ENCODE measurements at places on chromosomes 12 and 14. TPM values are rescaled to one million over a fixed set of nuclear protein-coding genes. Genes with fewer than 3 reads are reported as not detected.

OR6C2 gene
- total RNA-seq = not detected

DNA sequence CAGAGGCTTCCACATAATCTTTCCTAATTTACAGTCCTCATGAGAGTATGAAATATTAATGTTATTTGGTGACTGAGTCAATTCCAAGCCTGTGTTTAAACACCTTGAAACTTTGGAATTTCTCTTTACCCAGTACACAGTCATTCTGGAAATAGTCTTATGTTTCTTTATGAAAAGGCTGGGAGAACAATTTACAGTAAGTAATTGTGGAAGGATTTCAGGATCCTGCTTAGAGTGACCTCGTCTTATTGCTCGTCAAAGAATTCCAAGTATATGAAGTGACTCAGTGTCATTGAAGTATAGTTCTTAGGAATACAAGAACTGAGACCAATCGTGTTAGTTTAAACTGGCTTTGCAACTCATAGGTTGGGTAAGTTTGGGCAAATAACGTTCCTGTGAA lies 634.2 kb downstream of the SLC16A7 start:
- no peak overlapping the region for H3K27ac ChIP-seq
- no peak for DNase-seq
- no peak overlapping the region for H3K4me3 ChIP-seq
- no peaks in the 10 kb centered on the region for H3K4me1 ChIP-seq
- no peaks in the 10 kb centered on the region for H3K36me3 ChIP-seq

CNTN1 gene
- 2.0 TPM for total RNA-seq

DNA sequence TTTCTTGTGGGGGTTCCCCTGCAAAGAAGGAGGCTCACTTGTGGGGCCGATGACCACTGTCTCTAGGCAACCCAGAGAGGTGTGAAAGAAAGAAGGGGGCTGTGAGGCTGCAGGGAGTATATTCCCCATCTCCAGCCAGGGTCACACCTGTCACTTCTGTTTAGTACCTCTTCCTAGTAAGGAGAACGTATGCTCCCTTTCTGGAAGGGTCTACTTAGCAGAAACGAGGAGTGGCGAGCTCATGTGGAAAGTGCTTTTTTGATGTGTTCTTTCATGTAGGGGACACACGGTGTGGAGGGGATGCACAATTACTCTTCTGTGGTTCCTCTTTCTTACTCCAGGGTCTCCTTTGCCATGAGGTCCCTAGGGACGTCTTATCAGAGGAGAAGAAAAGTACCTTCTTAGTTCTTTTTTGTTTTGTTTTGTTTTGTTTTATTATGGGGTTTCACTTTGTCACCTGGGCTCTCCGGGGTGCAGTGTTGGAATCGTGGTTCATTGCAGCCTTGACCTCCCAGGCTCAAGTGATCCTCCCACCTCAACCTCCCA lies 58.3 kb downstream of the PRKCH start:
- H3K4me3 ChIP-seq = no peak overlapping the region
- H3K4me1 ChIP-seq = peaks cover 18% of the 10 kb centered on the region
- H3K27ac ChIP-seq = no peak overlapping the region
- no peak for DNase-seq
- no peaks in the 10 kb centered on the region for H3K27me3 ChIP-seq
- no peaks in the 10 kb centered on the region for H3K36me3 ChIP-seq

DNA sequence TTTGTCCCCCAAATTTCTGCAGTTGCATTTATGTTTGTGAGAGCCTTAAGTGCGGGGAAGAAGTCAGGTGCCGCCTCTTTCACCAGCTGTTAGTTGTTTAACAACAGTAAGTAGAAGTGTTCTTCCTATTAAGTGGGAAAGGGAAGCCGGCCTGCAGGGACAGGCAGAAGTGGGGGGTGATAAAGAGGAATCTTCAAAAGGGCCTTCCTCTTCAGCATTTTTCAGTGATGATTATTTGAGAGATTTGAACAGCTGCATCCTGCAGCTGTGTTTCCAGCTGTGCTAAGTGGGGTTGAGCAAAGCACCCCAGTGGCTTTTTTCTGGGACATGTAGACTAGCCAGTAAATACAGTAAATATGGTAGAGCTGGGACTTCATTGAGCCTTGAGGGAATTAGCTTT lies 32.1 kb upstream of the SLC38A1 start:
- no peaks in the 10 kb centered on the region for H3K27me3 ChIP-seq
- no peaks in the 10 kb centered on the region for H3K36me3 ChIP-seq
- DNase-seq = peak; percentile 7
- no peak overlapping the region for H3K4me3 ChIP-seq
- no peaks in the 10 kb centered on the region for H3K4me1 ChIP-seq
- no peak overlapping the region for H3K27ac ChIP-seq

PRKD1 gene
- 13.4 TPM for total RNA-seq

DNA sequence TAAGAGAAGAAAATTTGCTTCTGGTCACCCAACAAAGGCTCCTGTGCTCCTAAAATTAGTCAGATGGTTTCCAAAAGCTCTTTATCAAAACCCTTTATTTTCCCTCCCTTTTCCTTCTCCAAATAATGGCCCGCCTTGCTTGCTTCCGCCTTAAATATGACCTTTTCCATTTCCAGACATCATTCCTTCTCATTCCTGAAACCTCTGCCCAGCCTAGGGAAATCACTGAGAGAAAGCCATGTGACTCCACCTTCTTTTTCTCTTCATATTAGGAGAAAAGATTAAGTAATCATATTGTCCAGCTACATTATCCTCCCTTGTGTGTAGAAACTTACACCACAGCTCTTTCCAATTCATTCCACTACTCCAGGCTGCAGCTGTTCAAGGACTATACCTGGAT lies 75.7 kb upstream of the GPHB5 start:
- H3K27me3 ChIP-seq = no peaks in the 10 kb centered on the region
- no peak overlapping the region for H3K27ac ChIP-seq
- H3K36me3 ChIP-seq = no peaks in the 10 kb centered on the region
- H3K4me1 ChIP-seq = peaks cover 10% of the 10 kb centered on the region

KRT83 gene
- total RNA-seq = not detected

GRCh38 chr14:26974965-26975364 lies 377.1 kb upstream of the NOVA1 start:
- H3K4me3 ChIP-seq = no peak overlapping the region
- DNase-seq = no peak
- no peak overlapping the region for H3K27ac ChIP-seq
- no peaks in the 10 kb centered on the region for H3K27me3 ChIP-seq
- H3K4me1 ChIP-seq = no peaks in the 10 kb centered on the region

FAM181A gene
- total RNA-seq = 3.6 TPM

- DNase-seq = no peak
- no peaks in the 10 kb centered on the region for H3K36me3 ChIP-seq
- no peak overlapping the region for H3K27ac ChIP-seq
- no peak overlapping the region for H3K4me3 ChIP-seq
Measured at GRCh38 chr14:64255756-64256155, 38.4 kb downstream of the ESR2 start.

GRCh38 chr12:113276946-113277500 lies 55.8 kb downstream of the TPCN1 start:
- H3K27me3 ChIP-seq = no peaks in the 10 kb centered on the region
- DNase-seq = no peak
- peaks cover 8% of the 10 kb centered on the region for H3K4me1 ChIP-seq
- peaks cover 78% of the 10 kb centered on the region for H3K36me3 ChIP-seq

TSPAN11 gene
- 2.0 TPM for total RNA-seq

THTPA gene
- 33.0 TPM for total RNA-seq

BCL2L14 gene
- total RNA-seq = not detected

DNA sequence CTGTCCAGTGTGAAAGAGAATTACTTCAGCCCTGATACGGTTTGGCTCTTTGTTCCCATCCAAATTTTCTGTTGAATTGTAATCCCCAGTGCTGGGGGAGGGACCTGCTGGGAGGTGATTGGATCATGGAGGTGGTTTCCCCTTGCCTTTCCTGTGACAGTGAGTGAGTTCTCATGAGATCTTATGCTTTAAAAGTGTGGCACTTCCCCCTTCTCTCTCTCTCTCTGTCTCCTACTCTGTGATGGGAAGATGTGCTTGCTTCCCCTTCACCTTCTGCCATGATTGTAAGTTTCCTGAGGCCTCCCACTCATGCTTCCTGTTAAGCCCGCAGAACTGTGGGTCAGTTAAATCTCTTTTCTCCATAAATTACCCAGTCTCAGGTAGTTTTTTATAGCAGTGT lies 5.5 kb upstream of the SLC15A5 start:
- DNase-seq = no peak
- no peak overlapping the region for H3K27ac ChIP-seq
- no peaks in the 10 kb centered on the region for H3K27me3 ChIP-seq
- H3K4me1 ChIP-seq = no peaks in the 10 kb centered on the region
- H3K4me3 ChIP-seq = no peak overlapping the region
- no peaks in the 10 kb centered on the region for H3K36me3 ChIP-seq

NRXN3 gene
- 1.6 TPM for total RNA-seq

IFNG-AS1 gene
- total RNA-seq = not detected

PRIMA1 gene
- 0.40 TPM for total RNA-seq

GRCh38 chr12:114936148-114937079 lies 252.4 kb upstream of the TBX3 start:
- no peak overlapping the region for H3K4me3 ChIP-seq
- H3K27ac ChIP-seq = no peak overlapping the region
- no peaks in the 10 kb centered on the region for H3K36me3 ChIP-seq
- H3K4me1 ChIP-seq = no peaks in the 10 kb centered on the region

GRCh38 chr12:57883057-57883456 lies 36.5 kb upstream of the CTDSP2 start:
- H3K4me1 ChIP-seq = peaks cover 5% of the 10 kb centered on the region
- H3K4me3 ChIP-seq = no peak overlapping the region
- no peaks in the 10 kb centered on the region for H3K36me3 ChIP-seq
- H3K27ac ChIP-seq = no peak overlapping the region
- no peaks in the 10 kb centered on the region for H3K27me3 ChIP-seq
- DNase-seq = no peak

GRCh38 chr14:56154321-56154720 lies 36.1 kb downstream of the PELI2 start:
- no peak for DNase-seq
- no peaks in the 10 kb centered on the region for H3K4me1 ChIP-seq
- no peaks in the 10 kb centered on the region for H3K36me3 ChIP-seq
- no peak overlapping the region for H3K27ac ChIP-seq

GRCh38 chr12:26374934-26375680 lies 179.7 kb downstream of the SSPN start:
- H3K4me1 ChIP-seq = no peaks in the 10 kb centered on the region
- DNase-seq = no peak
- no peaks in the 10 kb centered on the region for H3K27me3 ChIP-seq

GRCh38 chr12:92701441-92701840 lies 1.3 kb upstream of the PLEKHG7 start:
- no peak overlapping the region for H3K4me3 ChIP-seq
- H3K36me3 ChIP-seq = no peaks in the 10 kb centered on the region
- H3K4me1 ChIP-seq = no peaks in the 10 kb centered on the region
- H3K27ac ChIP-seq = no peak overlapping the region
- DNase-seq = no peak

DHRS4L2 gene
- 18.5 TPM for total RNA-seq

GRCh38 chr12:946631-947030 lies 2.9 kb downstream of the RAD52 start:
- H3K27me3 ChIP-seq = no peaks in the 10 kb centered on the region
- no peak for DNase-seq
- peaks cover 21% of the 10 kb centered on the region for H3K4me1 ChIP-seq
- H3K4me3 ChIP-seq = no peak overlapping the region
- H3K27ac ChIP-seq = no peak overlapping the region

GRCh38 chr12:55707841-55708694 lies at the start of gene ITGA7:
Gene ITGA7 (minus strand): TSS chr12:55707904. CDS start chr12:55707682, 222 bp downstream.
- no peaks in the 10 kb centered on the region for H3K27me3 ChIP-seq
- H3K4me1 ChIP-seq = peaks cover 15% of the 10 kb centered on the region
- peak within 1 kb of the TSS; percentile 61 for H3K27ac ChIP-seq
- H3K36me3 ChIP-seq = no peaks in the 10 kb centered on the region
- peak within 1 kb of the TSS; percentile 62 for H3K4me3 ChIP-seq

DNA sequence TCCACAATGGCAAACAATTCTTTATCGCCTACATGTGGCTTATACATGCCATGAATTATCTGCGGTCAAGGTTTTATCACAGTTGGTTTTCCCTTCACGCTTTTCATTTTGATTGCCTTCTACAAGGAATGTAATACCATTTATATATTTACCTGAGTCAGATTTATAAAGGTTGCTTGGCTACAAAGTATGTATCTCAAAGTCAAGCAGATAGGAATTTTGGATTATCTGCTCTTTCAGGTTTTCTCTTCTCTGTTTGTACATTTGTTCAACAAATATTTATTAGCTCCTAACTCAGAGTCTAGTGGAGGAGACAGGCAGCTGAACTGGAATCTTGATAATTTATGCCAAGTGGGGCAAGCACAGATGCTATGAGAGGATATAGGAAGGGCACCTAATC lies 28.5 kb upstream of the CISTR start:
- H3K4me3 ChIP-seq = no peak overlapping the region
- H3K27ac ChIP-seq = no peak overlapping the region
- no peak for DNase-seq
- H3K36me3 ChIP-seq = no peaks in the 10 kb centered on the region

GRCh38 chr12:119322301-119322723 lies 12.2 kb upstream of the CCDC60 start:
- peak; percentile 82 for DNase-seq
- no peaks in the 10 kb centered on the region for H3K36me3 ChIP-seq
- peaks cover 17% of the 10 kb centered on the region for H3K4me1 ChIP-seq
- no peaks in the 10 kb centered on the region for H3K27me3 ChIP-seq
- no peak overlapping the region for H3K4me3 ChIP-seq
- H3K27ac ChIP-seq = no peak overlapping the region

GRCh38 chr12:104213952-104214351 lies 1.6 kb upstream of the TXNRD1 start:
- no peaks in the 10 kb centered on the region for H3K27me3 ChIP-seq
- H3K4me1 ChIP-seq = no peaks in the 10 kb centered on the region
- no peak overlapping the region for H3K27ac ChIP-seq
- DNase-seq = no peak
- H3K36me3 ChIP-seq = no peaks in the 10 kb centered on the region

REP15 gene
- total RNA-seq = 2.0 TPM

DNA sequence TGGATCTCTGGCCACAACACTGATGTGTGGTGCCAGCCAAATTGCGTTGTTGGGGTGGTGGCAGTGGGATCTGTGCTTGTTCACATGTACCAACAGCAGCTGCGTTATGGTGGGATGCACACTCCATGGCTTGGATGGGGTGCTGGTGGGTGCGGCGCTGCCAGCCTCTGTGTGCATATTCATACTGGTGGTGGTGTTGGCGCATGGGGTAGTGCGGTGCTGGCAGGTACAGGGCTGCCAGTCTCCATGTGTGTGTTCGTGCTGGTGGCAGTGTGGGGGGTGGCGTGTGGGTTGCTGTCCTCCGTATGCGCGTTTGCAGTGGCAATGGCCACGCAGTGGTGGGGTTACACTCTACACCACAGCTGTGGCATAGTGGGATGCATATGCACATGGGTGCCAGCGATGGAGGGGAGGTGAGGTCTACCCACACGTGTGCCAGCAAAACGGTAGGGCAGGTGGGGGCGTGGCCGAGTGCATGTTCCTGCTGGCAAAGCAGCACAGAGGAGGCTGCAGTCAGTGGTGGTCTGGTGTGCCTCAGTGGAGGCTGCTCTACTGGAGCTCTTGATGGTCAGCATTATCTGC lies 26.5 kb downstream of the RAD51B start:
- no peak for DNase-seq
- no peaks in the 10 kb centered on the region for H3K4me1 ChIP-seq
- no peaks in the 10 kb centered on the region for H3K27me3 ChIP-seq
- no peaks in the 10 kb centered on the region for H3K36me3 ChIP-seq

- no peaks in the 10 kb centered on the region for H3K27me3 ChIP-seq
- H3K4me3 ChIP-seq = no peak overlapping the region
- H3K4me1 ChIP-seq = peaks cover 12% of the 10 kb centered on the region
- no peak for DNase-seq
Measured at GRCh38 chr12:124686370-124687173, 119.2 kb upstream of the NCOR2 start.

All from thyroid gland (tissue), 4 donors.